ENCODE measurements at places on chromosomes 7 and 10.

- DNase-seq: no peak
Measured at GRCh38 chr7:6489612-6490011, 41.9 kb upstream of the DAGLB start.

GRCh38 chr7:50959991-50960390, 177.3 kb upstream of the GRB10 start:
- DNase-seq: no peak

- DNase-seq: no peak
Measured at GRCh38 chr10:117734731-117735405, 192.3 kb downstream of the EMX2 start.

GRCh38 chr10:59265141-59265540, 88.7 kb downstream of the PHYHIPL start:
- no peak for DNase-seq

- DNase-seq: no peak
Measured at GRCh38 chr10:123409426-123409825, 255.2 kb downstream of the BUB3 start.

DNA sequence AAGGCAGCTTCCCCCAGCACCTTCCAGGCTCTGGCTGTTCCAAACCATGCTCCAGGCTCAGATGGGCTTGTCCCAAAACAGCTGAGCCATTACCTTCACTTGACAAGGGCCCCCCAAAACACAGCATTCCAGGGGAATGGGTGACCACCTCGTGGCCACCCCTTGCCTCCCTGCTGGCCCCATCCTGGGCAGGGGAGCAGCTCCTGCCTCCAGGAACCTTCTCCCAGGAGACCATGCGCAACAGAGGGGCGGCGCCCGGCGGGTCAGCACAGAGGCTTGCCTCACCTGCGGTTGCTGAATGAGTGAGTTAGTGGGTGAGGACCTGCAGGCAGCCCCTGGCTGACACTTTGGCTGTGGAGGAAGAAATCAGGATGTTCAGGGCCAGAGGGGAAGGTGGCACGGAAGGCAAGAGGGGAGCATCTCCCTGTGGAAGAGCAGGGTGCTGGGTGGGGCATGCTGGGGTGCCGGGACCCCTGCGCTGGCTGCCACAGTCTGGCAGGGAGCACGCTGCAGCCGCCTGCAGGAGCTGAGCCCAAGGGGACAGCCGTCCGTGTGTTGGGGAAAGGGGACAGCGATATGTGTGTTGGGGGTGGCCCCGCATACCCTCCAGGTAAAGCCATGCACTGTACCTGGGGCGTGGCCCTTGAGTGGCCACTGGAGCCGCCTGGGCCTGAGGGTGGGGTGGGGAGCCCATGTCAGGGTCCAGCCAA, 54.7 kb downstream of the PWWP2B start:
- DNase-seq: no peak

DNA sequence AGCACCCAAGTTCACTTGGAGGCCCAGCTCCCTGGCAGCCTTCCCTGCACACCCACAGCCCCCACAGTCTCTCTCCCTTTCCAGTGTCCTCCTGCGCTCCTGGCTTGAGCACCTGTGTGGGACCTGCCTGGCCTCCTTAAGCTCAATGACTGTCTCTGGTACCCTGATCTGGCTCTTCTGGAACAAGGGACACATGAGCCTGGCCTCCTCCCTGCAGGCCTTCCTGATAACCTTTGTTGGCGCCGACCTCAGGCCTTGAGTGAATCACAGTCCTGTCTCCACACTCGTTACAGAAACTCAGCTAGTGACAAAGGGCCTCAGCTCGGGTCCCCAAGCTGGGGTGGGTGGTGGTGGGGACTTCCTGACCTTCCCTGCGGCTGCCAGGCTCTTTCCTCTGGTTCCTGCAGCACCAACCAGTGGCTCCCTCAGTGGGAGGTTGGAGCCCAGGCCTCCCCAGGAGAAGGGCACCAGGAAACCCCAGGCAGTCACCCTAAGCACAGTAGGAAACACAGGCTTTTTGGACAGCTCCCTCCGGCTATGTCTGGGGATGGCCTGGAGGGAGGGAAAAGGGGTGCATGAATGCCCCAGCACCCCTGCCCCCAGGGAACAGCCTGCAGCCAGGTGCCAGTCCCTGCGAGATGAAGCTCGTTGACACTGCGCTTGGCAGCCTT, 147.3 kb downstream of the SH3PXD2A start:
- no peak for DNase-seq

GRCh38 chr10:71965623-71966022, 1.4 kb downstream of the CHST3 start:
- DNase-seq: no peak

GRCh38 chr10:25938405-25938804, 4.4 kb downstream of the MYO3A start:
- no peak for DNase-seq

GRCh38 chr10:117272195-117273076, 31.5 kb downstream of the SLC18A2 start:
- DNase-seq: no peak

DNA sequence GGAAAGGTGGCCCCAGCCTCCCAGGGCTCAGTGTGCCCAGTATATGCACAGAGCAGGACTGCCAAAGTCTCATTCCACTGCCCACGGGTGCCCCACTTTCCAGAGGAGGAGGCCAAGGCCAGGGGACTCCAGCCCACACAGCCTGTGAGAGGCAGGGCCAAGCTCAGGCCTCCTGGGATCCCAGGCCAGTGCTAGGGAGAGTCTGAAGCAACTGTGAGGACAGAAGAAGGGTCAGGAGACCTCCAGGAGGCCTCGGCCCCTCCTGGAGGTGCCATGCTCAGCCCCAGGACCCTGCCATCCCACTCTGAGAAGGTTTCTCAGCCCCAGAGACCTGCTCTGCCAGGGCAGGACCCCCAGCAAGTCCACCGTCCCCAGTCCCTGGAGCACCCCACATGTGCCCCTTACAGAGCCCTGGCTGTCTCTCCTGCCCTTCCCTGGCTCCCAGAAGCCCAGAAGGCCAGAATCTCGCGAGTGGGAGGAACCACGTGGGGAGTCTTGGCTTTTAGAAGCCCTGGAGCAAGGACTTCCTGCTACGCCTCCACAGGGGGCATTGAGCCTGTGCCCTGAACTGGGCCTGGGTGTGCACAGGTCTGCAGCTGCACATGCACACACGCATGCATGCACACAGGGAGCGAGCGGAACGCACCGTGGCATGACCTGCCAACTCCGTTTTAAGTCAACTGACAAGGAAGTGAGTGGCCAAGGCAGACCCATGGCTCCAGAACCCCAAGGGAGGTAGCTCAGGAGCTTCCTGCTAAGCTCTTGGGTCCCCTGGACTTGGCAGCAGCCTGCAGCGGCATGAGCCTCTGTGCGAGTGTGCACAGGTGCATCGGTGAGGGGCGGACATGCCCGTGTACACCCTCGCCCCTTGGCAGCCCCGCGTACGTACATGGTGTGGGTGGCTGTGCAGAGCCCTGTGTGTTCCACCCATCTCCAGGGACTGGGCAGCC, 33.6 kb downstream of the ZCCHC24 start:
- DNase-seq: no peak

DNA sequence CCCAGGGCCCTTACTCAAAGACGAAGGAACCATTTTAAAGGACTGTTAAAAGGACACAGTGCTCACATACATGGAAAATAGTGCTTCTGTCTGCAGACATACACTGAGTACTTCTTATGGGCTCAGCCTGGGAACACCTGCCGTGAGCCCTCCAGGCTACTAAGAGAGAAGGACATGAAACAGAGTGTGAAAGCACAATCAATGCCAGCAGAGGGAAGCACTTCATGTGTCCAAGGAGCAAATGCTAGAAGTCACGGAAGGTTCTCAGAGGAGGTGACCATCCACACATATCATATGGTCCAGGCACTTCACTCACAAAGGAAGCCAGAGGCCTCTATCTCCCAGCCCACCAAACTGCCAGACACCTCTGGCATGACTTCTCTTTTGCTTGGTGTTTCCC, 15.5 kb downstream of the ELMO1 start:
- DNase-seq: no peak

GRCh38 chr10:46550795-46551700, 5.4 kb downstream of the GPRIN2 start:
- DNase-seq: no peak

GRCh38 chr10:99520040-99520846, 12.5 kb upstream of the NKX2-3 start:
- DNase-seq: no peak

- peak; percentile 10 for DNase-seq
Measured at GRCh38 chr7:25565949-25566348, 337.7 kb upstream of the NPVF start.

DNA sequence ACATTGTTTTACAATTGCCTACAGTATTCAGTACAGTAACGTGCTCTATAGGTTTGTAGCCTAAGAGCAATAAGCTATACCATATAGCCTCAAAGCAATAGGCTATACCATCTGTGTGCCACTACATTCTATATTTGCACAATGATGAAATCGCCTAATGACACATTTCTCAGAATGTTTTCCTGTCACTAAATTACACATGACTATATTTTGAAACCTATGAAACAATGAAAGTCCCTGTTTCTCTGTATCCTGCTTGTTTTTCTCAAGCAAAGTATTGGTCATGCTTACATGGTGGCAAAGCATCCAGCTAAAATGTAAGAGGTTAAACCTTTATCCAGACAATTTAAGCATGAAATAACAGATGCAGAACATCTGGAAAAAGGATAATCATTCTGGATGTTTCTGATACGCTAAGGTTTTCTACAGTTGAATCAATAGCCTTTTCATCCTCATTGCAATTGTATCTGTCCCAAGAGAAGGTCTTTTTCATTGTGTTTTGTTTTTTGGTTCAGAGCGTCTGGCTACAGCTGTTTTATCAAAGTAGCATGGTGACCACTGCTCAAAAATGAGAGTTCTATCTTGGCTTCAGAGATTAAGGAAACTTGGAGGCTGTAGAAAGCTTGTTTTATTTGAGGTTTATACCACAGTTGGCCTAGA, 81.7 kb downstream of the CSTF2T start:
- DNase-seq: no peak

DNA sequence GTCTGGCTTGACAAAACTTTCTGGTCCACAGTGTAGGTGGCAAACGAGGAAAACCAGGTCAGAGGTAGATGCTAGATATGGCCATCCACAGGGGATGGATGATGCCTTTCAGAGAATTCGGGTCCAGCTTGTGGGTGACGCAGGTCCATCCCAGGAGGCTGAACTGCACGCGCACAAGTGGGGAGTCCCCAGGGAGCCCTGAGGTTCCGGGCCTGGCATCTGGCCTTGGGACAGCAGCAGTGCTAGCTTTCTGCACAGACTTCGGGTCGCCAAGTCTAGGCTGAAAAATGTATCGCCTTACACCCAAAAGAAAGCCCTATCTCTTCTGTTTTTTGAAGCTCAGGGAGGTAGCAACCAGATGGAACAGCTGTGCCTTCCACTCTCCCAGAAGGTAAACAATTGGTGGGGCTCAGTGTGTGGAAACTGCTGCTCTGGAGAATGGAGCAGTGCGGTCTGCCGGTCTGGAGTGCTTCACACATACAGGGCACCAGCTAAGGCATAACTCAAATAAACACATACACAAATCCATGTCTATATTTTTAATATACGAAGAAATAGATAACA, 119.3 kb upstream of the ACBD5 start:
- DNase-seq: no peak

GRCh38 chr10:110827875-110828274, 43.9 kb upstream of the PDCD4 start:
- DNase-seq: no peak

GRCh38 chr7:53062796-53063195, 27.4 kb downstream of the POM121L12 start:
- DNase-seq: no peak

- no peak for DNase-seq
Measured at GRCh38 chr7:36096460-36097095, 56.5 kb upstream of the EEPD1 start.

DNA sequence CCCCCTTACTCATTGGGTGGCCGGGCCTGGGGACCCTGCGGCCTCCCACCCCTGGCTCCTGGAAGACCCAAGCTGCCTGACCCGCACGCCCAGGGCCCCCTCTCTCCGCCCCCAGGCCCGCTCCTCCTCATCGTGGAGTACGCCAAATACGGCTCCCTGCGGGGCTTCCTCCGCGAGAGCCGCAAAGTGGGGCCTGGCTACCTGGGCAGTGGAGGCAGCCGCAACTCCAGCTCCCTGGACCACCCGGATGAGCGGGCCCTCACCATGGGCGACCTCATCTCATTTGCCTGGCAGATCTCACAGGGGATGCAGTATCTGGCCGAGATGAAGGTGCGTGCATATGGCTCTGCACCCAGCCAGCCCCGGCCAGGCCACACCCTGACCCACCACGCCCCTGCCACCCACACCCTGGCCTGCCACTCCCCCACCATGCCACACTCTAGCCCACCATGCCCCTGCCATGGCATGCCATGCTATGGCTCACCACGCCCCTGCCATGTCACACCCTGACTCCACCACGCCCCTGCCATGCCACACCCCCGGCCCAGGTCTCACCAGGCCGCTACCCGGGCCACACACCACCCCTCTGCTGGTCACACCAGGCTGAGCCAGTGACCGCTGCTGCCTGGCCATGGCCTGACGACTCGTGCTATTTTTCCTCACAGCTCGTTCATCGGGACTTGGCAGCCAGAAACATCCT, 18.7 kb upstream of the CSGALNACT2 start:
- DNase-seq: no peak

DNA sequence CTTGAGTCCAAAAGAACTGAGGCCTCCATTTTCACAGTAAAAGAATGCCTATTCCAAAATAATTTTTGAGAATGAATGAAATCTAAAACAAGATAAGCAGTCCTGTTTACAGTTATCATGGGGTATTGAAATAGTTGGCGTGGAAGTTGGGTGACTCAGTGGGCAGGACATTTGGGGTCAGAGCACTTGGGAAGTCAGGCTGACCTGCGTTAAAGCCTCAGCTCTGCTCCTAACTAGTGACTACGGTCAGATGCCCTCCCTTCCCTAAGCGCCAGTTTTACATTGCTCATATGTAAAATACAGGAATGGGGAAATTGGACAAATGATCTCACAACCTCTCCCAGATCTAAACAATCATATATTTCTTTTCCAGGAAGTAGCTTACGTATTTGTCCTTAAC, 2.3 kb upstream of the PAPSS2 start:
- DNase-seq: no peak

DNA sequence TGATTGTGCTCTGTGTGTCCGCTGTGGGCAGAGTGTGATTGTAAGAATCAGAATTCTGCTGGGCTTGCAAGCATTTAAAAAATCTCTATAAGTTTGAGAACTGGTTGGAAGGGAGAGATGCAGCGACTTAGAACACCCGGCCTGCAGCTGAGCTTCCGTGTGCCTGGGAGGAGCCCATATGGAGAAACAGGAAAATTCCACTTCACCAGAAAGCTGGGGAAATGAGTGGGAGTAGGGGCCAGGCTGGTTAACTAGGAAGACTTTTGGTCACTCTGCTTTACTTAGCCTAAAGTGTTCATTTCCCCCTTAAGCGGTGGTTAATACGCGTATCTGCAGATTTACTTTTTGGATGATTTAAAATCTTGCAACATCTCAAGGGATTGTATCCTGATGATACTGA, 72.2 kb downstream of the TCF7L2 start:
- no peak for DNase-seq

DNA sequence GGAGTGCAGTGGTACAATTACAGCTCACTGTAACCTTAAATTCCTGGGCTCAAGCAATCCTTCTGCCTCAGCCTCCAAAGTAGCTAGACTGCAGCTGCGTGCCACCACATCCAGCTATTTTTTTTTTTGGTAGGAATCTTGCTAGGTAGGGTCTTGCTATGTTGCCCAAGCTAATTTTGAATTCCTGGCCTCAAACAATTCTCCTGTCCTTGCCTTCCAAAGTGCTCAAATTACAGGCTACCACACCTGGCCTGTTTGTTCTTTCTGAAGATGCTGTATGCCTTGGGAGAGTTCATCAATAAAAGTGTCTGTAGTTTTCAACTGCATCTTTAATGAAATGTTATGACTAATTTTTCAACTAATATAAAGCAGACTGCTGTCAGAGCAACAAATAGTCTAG, 452 bp downstream of the SAMD9 start:
- DNase-seq: no peak
